ENCODE measurements at places on chromosomes 4 and X. TPM values are rescaled to one million over a fixed set of nuclear protein-coding genes. Genes with fewer than 3 reads are reported as not detected.

GRCh38 chr4:3407930-3408792, 33.6 kb upstream of the HGFAC start:
- H3K4me3 ChIP-seq = no peak overlapping the region
- H3K27me3 ChIP-seq = no peaks in the 10 kb centered on the region
- H3K4me1 ChIP-seq = no peaks in the 10 kb centered on the region

DNA sequence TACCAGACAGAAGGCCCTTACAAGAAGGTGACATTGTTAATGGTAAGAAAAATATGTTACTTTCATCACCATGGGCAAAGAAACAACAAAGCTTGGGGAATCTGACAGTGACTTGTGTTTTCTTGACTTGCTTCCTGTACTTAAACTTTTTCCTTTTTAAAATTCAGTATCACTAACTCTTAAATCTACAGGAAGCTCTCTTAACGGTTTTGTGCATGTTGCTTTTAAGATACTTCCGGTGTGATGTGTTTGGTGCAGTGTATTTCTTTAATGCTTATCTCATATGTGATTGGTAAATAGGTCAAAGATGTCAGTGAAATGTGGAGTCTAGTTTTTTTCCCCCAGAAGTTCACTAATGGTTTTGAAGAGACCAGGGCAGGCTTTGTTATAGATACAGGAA, 45.2 kb downstream of the ADH5 start:
- DNase-seq = no peak
- no peaks in the 10 kb centered on the region for H3K27me3 ChIP-seq
- peak overlapping the region; percentile 80 for H3K27ac ChIP-seq
- H3K4me1 ChIP-seq = peaks cover 19% of the 10 kb centered on the region

DNA sequence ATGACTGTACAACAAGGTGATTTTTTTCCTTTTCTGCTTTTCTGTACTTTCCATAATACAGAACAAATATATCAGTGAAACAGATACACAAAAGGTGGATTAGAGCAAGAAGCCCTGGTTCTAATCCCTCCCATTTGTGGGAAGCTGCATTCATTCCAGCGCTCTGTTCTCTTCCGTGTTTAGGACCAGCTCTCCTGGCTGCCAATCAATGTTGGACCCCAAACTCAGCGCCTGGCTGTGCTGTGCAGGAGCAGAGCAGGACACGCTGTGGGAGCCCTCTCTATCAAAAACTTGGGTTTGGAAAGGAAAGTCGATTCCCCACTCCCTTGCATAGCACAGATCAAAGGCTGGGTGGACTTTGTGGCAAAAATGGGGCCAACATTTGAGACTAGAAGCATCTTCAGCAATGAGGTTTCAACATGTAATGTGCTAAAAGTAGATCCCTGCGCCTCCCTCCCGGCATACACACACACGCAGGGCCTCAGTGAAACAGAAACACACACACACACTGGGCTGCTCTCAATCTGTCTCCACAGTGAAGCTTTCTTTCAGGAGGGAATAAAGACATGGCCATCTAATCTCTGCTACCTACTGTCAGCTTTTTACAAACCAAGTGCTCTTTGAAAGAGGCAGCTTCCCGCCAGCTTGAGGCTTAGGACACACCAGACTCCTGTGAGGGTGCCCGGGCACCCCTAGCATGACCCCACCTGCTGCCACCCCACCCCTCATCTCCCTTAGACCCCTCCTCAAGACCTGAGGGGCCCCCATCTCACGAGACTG, 12.2 kb downstream of the WDR1 start:
- H3K36me3 ChIP-seq = peaks cover 76% of the 10 kb centered on the region
- H3K27ac ChIP-seq = peak overlapping the region; percentile 84
- H3K4me1 ChIP-seq = peaks cover 99% of the 10 kb centered on the region
- H3K27me3 ChIP-seq = no peaks in the 10 kb centered on the region
- H3K4me3 ChIP-seq = peak overlapping the region; percentile 69

Gene UBA1
- 221 TPM for total RNA-seq

DNA sequence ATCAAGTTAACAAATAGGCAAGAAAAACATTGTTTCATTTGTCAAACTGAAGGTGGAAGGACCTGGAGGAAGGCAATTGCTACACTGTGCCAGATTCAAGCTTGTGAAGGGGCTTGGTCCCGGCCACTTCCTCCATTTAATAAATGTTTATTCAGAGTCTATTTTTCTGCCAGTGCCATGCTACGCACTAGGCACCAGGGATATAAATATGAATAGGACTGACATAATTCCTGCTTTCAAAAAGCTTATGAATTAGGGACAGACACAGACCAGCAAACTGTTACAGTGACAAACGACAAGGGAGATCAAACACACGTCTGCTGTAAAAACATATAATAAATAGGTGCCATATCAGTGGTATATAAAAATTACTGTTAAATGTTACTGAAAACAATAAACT, 571 bp downstream of the TLR6 start:
- H3K36me3 ChIP-seq = peaks cover 3% of the 10 kb centered on the region
- H3K27ac ChIP-seq = peak overlapping the region; percentile 88
- peak overlapping the region; percentile 88 for H3K4me3 ChIP-seq
- H3K27me3 ChIP-seq = no peaks in the 10 kb centered on the region

- H3K27me3 ChIP-seq = peaks cover 5% of the 10 kb centered on the region
- H3K27ac ChIP-seq = no peak overlapping the region
- no peaks in the 10 kb centered on the region for H3K4me1 ChIP-seq
Measured at GRCh38 chr4:15870079-15870478, 68.5 kb downstream of the FGFBP1 start.

DNA sequence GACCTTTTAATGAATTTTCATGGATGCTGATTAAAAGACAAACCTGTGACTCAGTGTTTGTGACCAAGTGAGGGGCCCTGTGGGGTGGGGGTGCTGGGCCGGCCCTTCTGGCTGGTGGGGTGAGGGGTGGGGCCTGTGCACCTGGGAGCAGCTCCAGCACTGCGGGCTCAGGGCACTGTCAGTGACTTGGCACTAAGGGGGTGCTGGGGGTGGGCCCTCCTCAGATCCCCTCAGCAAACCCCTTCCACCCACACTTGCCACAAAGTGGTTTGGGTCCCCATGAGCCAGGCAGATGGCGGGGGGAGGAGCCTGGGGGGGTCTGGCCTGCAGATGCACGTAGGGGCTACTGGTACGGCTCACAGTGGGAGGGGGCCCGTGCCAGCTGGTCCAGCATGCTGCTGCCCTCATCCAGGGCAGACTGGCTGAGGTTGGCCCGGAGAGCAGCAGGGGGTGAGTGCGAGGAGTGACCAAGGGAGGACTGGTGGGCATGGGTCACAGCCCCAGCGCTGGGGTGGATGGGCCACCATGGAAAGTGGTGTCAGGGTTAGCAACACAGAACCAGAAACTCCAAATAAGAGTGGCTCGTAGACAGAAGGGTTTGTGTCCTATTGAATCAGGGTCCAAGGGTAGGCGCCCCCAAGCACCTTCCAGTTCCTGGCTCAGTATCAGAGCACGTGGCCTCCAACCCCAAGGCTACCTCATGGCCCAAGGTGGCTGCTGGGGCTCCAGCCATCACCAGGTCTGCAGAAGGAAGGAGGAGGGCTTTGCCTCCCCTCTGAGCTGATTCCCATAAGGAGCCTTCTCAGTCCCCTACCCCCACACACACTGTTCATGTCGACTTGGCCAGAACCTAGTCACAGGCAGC, 10.1 kb downstream of the NKX1-1 start:
- DNase-seq = no peak
- H3K4me1 ChIP-seq = no peaks in the 10 kb centered on the region
- H3K36me3 ChIP-seq = peaks cover 8% of the 10 kb centered on the region
- H3K27ac ChIP-seq = no peak overlapping the region

DNA sequence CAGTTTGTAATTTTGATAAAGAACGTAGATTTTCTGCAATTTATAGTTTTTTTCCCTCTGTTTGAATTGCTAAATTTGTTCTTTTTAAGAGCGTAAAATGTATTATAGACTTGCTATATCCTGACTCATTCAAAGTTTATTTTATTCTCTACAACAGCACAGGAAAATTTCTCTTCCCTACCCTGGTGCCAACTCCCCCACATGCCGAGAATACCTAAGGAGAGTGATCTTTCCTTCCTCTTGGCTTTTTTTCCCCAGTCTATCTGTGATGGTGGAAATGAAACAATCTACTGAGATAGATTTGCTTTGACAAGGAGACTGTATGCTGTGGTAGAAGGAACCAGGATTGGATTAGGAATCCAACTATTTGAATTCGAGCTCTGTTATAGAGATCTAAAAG, 271.6 kb downstream of the TLL1 start:
- H3K4me1 ChIP-seq = no peaks in the 10 kb centered on the region
- DNase-seq = no peak
- no peaks in the 10 kb centered on the region for H3K36me3 ChIP-seq
- no peak overlapping the region for H3K27ac ChIP-seq

GRCh38 chrX:54909941-54910340, 10.7 kb upstream of the TRO start:
- no peaks in the 10 kb centered on the region for H3K36me3 ChIP-seq
- H3K27ac ChIP-seq = no peak overlapping the region
- H3K4me3 ChIP-seq = no peak overlapping the region
- H3K27me3 ChIP-seq = no peaks in the 10 kb centered on the region

DNA sequence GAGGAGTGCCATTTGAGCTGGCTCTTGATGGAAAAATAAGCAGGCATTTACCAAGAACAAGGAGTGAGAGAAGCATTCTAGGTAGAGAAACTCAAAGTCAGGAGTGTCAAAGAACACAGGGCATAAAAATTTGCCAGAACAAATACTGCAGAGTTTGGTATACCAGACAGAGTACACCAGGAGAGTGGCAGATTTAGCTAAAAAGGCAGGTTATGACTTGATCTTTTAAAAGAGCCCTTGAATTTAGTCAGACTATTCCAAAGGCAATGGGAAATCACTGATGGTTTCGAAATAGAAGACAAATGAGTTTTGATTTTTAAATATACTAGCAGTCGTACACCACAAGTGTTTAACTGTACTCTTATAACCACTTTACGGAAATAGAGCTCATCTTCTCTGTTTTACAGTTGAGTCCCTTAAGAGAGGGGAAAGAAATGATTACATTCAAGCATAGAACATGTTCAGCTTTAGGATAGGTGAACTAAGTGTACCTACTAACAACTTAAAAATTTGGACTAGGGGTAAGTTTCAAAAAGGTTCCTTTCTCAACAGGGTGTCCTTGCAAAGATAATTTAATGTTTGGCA, 10.2 kb downstream of the UBE2D3 start:
- H3K36me3 ChIP-seq = peaks cover 55% of the 10 kb centered on the region
- H3K27me3 ChIP-seq = no peaks in the 10 kb centered on the region
- H3K27ac ChIP-seq = peak overlapping the region; percentile 82
- H3K4me1 ChIP-seq = peaks cover 89% of the 10 kb centered on the region

- peak overlapping the region; percentile 55 for H3K4me3 ChIP-seq
- H3K4me1 ChIP-seq = peaks cover 23% of the 10 kb centered on the region
- peaks cover 2% of the 10 kb centered on the region for H3K27me3 ChIP-seq
- peak overlapping the region; percentile 63 for H3K27ac ChIP-seq
Measured at GRCh38 chr4:101037938-101038413, 309.4 kb downstream of the PPP3CA start.

GRCh38 chr4:105887508-105887907, 7.8 kb upstream of the NPNT start:
- H3K4me3 ChIP-seq = no peak overlapping the region
- no peaks in the 10 kb centered on the region for H3K36me3 ChIP-seq
- H3K4me1 ChIP-seq = no peaks in the 10 kb centered on the region
- no peak overlapping the region for H3K27ac ChIP-seq

DNA sequence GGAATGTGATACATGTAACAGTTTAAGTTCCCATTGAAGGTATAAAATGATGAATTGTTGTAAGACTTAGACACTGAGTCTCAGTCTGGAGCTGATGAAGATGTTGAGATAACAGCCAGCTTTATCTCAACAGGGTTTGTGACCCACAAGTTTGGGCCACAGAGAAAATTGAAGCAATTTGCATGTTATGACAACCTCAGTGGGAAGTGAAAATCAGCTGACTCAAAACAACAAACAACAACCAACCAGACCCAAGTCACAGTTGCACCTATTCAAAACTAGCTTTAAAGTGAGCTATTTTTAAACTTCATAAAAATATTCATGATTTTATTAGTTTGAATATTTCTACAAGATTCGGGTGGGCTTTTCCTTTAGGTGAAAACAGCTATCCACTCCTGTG, 8.0 kb downstream of the SFRP2 start:
- H3K36me3 ChIP-seq = no peaks in the 10 kb centered on the region
- DNase-seq = no peak
- no peak overlapping the region for H3K4me3 ChIP-seq
- no peaks in the 10 kb centered on the region for H3K4me1 ChIP-seq
- H3K27me3 ChIP-seq = peaks cover 48% of the 10 kb centered on the region

DNA sequence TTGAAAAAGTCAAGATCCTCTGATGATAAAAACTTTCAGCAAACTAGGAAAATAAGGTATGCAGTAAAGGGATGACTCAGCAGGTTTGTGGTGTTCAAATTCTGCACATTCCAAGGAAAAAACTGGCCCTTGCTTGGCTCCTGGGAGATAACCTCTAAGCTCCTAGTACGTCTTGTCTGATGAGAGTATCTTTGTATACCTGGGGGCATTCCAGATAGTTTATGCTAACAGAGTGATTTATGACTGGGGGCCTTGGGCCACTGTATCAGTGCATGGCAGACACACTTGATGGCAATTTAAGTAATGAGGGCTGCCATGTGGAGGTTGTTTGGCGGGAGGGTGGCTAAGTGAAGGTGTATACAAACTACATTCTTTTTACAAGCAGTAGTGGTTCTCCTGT, 56.9 kb downstream of the NSG1 start:
- H3K27me3 ChIP-seq = no peaks in the 10 kb centered on the region
- no peak for DNase-seq
- H3K36me3 ChIP-seq = peaks cover 6% of the 10 kb centered on the region
- no peak overlapping the region for H3K27ac ChIP-seq
- H3K4me1 ChIP-seq = peaks cover 5% of the 10 kb centered on the region

GRCh38 chr4:65370709-65371108, 299.6 kb downstream of the EPHA5 start:
- no peak overlapping the region for H3K4me3 ChIP-seq
- no peak for DNase-seq
- no peaks in the 10 kb centered on the region for H3K27me3 ChIP-seq
- H3K36me3 ChIP-seq = no peaks in the 10 kb centered on the region
- no peaks in the 10 kb centered on the region for H3K4me1 ChIP-seq

Gene EDNRA
- total RNA-seq = not detected
